ENCODE measurements at places on chromosomes 7 and 10.

DNA sequence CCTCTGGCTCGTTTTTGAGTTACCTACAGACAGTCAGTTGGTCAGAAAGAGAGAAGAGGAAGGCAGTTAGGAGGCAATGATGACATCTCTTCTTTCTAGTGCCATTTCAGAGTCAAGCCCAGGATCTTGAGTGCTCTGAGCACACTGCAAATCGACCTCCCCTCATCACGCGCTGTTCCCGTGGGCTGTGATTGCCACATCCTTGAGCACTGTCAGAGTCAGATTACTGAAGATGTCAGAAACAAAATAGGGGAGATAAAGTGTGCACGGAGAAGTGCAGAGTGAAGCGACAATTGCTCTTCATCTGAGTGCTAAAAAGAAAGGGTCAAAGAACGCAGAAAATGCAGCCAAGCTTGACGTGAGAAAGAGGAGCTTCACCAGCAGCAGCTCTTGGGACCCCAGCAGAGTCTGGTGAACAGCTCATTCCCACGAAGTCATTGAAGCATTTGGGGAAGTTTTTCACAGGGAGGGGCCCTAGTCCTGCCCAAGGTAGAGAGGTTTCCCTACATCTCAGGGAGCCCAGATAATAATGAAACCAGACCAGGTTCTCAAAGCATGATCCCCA lies 661.7 kb upstream of the AUTS2 start:
- no peak for DNase-seq

GRCh38 chr10:33126742-33127141 lies 168.7 kb upstream of the ITGB1 start:
- no peak for DNase-seq

- DNase-seq, result no peak
Measured at GRCh38 chr7:87220734-87221215, 1.2 kb upstream of the TMEM243 start.

- no peak for DNase-seq
Measured at GRCh38 chr7:36232971-36233550, 80.0 kb downstream of the EEPD1 start.

DNA sequence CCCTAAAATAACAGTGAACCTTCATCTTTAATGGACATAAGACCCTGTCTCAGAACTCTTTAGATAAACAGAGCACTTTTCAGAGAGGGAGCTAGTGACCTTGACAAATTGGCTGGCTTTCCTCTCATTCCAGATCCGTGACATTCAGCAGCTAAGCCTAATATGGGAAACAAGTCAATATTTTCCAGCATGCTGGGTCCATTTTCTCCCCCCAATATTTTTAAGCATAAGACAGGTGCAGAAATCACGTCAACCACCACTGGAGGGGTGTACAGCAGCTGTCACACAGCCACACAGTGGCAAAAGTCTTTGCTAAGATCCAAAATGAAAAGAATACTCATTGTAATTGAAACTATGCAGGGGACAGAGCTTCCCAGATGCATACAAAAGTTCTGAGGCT lies 26.1 kb downstream of the LRRTM3 start:
- no peak for DNase-seq

- DNase-seq, result peak; percentile 26
Measured at GRCh38 chr7:129643550-129644170, 32.1 kb downstream of the NRF1 start.

DNA sequence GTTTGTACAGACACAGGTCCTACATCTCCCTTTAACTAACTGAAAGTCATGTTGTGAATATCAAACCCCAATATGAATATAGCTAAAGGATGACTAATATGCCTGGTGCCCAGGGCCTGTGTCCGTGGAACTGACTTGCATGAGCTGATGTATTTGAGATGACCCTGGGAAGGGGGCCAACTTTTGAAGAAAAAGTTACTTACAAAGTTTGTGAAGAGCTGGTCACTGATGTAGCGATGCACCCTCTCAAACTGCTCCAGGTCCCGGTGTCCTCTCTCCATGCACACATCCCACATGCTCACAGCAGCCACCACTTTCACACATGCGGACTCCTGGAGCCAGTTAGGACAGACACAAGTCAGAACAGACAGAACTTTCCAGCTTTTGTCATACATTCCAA lies 106.2 kb downstream of the ABCC2 start:
- DNase-seq, result no peak

DNA sequence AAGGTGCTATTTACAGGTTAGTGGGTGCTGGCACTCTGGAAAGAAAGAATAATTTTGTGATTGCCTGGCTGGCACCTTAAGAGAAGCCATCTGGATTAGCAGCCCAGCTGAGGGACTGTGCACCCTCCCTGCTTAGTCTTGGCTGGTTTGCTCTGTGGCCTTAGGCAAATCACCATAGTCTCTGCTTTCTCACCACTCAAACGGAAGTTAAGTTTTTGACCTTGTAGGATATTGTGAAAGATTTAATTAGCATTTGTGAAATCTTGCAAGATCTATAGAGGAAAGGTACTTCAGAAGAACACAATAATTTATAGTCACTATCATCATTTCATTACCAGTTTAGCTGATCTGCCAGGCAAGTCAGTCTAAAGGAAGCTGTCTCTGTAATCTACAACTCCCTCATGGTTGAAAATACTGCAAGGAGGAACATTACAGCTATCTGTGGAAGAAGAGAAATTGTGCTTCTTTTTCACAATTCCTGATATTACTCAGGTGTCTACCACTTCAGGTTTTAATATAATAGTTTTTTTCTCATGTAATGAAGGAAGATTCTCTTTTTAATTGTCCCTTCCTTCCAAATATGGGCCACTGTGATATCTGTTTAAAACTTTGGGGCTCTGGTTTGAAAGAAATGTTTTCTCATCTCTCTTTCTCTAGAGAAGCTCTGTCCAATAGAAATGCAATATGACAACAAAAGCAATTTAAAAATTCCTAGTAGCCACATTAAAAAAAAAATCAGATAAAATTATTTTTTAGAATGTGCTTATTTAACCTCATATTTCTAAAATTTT lies 219.6 kb downstream of the PTEN start:
- no peak for DNase-seq

GRCh38 chr10:29446327-29446726 lies 157.5 kb downstream of the LYZL1 start:
- DNase-seq, result no peak

- no peak for DNase-seq
Measured at GRCh38 chr10:124971276-124971675, 29.4 kb downstream of the ZRANB1 start.

GRCh38 chr7:27616914-27617548 lies 45.7 kb downstream of the HIBADH start:
- no peak for DNase-seq

- no peak for DNase-seq
Measured at GRCh38 chr10:36630267-36630666, 495.1 kb upstream of the ANKRD30A start.

DNA sequence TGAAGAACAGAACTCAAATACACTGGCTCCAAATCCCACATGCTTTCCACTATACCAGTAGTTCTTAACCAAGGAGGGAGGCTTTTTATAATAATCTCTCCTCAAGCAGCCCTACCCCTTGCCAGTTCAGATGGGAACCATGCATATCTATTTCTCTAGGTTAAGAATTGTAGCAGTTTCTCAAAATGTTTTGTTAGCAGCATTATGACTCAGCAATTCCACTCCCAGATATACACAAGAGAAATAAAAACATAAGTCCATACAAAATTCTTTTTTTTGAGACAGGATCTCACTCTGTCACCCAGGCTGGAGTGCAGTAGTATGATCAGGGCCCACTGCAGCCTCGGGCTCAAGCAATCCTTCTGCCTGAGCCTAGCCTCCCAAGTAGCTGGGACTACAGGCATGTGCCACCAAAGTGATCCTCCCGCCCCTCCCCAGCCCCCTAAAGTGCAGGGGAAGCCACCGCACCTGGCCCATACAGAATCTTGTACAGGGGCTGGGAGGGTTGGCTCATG lies 18.1 kb downstream of the YWHAG start:
- DNase-seq, result no peak

GRCh38 chr10:102485093-102485784 lies 17.3 kb downstream of the ACTR1A start:
- DNase-seq, result no peak

DNA sequence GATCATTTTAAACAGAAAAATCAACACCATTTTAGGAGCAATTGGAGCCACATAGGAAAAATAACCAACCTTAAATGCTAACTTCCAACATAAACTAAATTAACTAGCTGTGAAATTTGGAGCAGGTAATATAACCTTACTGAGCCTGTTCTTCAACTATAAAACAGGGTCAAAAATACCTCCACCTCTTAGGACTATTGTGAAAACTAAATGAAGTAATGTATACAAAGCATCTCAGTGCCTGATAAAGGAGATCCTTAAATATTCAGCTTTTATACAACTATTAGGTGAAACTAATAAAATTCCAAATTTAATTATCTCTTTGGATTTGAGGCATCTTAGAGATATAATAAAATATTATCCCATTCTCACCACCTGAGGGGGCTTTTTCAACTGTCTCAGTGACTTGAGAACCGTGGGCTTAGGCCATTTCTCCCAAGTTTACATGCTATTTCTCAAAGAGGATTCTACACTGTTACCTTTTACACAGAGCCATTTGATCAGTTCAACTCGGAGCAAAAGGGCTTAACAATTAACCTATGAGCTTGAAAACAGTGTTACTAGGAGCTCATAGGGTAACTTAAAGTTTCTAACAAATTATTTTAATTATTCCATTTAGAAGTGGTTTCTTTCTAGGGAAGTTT lies 165.0 kb upstream of the ASAH2 start:
- DNase-seq, result no peak

- no peak for DNase-seq
Measured at GRCh38 chr10:100014071-100014762, 4.5 kb upstream of the DNMBP start.

DNA sequence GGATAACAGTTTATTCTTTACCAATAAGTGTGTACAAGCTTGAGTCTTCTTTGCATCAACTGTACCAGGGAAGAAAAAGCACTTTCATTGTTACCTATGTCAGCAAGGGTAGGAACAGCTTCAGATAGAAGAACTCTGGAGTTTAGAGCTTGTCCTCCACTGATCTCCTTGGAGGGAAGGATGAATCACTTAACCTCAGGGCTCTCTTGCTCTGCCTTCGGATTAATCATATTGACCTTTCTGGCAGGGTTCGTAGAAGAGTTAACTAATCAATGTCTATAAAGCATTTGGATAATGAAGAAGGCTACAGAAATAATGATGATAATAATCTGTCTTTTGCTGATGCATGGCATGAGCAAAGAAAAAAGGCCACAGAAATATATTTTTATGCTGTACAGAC lies 339.5 kb upstream of the TPK1 start:
- no peak for DNase-seq

DNA sequence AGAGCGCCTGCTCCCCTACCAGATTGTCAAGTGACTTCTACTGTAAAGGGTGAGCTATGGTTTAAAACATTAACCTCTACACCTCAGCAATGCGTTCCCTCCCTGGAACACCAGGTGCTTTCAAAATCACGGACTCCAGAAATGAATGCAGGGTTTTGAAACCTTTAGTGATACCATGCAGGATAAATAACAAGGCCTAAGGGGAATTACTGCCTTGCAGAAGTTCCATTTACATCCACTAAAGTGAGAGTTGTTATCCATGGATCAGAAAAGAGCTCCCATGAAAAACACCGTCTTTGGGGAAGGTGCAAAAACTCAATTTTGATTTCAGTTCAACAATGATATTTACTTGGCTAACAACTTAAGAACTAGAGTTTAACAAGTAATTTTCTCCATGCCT lies 4.0 kb downstream of the FZD8 start:
- DNase-seq, result no peak

DNA sequence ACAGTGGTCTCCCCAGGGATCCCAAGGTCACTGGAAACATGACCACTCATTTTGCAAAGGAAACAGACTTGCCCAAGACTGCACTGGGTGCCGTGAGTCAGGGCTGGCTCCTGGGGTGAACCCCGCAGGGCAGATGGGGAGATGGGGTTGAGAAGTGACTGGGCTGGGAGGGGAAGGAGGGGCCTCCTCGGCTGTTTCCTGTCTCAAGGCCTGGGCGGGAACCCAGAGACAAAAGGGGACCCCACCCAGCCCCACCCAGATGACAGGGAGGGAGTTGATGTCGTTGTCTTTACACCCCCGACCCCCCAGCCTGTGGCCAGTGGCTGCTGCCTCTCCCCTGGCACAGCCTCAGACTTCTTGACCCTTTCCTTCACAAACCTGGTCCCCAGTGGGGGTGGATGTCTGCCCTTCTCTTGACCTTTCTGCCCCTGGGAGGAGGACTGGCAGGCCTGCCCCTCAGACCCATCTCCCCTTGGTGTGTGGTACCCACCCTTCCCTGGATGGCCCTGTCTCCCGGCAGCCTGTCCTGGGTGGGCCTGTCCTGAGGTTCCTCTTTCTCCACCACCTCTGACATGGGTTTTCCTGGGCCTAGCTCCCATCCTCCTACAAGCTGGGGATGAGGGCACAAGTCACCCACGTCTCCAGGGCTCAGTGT lies 1.4 kb downstream of the MYO1G start:
- no peak for DNase-seq

- no peak for DNase-seq
Measured at GRCh38 chr10:35092851-35093250, 2.7 kb upstream of the CUL2 start.

DNA sequence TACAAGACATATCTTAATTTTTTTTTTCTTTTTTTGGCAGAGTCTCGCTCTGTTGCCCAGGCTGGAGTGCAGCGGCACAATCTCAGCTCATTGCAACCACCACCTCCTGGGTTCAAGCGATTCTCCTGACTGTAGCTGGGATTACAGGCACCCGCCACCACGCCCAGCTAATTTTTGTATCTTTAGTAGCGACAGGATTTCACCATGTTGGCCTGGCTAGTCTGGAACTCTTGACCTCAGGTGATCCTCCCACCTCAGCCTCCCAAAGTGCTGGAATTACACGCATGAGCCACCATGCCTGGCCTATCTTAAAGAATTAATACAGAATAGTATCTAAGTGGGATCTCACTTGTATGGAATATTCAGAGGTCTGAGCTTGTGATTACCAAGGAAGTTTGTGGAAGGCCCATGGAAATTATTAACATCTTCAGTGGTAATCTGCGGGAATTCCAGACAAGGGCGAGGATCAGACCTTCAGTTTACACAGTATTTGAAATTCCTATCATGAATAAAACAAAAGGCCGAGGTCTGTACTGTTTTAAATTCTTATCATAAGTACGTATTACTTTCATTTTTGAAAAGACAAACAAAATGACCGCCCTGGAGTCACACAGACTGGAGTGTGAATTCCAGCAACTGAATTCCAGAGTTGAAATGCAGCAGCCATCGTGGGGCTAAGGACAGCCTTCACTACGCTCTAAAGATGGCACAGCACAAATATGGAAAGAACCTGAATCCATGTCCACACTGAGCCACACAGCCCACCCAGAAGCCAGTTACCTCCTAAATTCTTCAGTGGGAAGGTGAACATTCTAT lies 16.7 kb downstream of the GPRIN2 start:
- DNase-seq, result no peak

GRCh38 chr10:59803714-59804113 lies 50.5 kb upstream of the MRLN start:
- no peak for DNase-seq

- DNase-seq, result no peak
Measured at GRCh38 chr7:137935884-137936508, 65.9 kb downstream of the CREB3L2 start.

DNA sequence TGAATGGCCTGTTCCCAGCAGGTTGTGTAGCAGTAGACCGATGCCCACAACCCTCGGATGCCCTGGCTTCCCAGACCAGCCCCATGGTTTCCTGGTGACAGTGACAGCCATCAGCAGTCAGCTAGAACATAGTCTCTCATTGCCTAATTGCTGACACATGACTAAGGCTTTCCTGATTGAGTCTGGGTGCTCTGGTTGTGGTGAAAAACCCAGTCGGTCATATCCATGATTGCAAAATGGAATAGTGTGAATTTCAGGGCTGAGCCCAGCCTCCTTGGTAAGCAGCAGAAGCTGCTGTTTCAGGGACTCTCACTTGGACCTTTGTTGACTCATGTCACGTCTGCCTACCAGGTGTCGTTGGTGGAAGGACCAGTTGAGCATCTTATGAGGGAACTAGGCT lies 36.6 kb downstream of the POR start:
- no peak for DNase-seq

Data from cerebellar cortex (tissue), 1 donor.